ENCODE measurements at places on chromosomes 7 and 10.

DNA sequence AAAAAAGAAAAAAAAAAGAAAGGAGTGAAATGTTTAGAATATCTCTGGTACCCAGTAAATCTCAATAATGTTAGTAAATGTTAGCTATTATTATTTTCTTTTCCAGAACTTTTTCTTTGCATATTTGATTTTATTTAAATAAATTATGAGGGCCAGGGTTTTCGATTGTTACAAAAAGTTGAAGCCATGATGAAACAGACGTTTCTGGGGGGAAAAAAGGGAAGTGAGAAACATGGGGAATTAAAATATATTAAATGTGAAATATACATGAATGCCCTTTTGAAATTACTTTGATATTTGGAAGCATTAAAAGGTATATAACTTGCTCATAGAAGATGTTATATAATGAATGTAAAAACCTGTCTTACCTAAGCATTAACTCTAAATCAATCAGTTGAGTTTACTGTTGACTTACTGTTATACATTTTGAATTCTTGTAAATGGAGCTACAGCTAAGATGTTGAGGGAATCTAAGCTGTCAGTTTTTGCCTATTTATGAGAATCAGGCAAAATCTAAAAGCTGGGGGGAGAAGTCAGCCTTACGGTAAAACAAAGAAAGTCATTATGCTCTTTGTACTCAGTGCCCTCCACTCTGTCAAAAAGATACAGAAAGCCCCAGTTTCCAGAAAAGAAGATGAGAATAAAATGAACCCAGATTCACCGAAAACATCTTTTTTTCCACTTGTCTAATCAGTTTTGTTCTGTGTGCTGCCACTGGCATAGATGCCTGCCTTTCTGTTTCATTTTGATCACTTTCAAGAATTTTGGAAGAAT lies 30.0 kb upstream of the KDM7A start:
- no peak for DNase-seq

- no peak for DNase-seq
Observed at GRCh38 chr10:103791291-103791690, 64.1 kb downstream of the SH3PXD2A start.

DNA sequence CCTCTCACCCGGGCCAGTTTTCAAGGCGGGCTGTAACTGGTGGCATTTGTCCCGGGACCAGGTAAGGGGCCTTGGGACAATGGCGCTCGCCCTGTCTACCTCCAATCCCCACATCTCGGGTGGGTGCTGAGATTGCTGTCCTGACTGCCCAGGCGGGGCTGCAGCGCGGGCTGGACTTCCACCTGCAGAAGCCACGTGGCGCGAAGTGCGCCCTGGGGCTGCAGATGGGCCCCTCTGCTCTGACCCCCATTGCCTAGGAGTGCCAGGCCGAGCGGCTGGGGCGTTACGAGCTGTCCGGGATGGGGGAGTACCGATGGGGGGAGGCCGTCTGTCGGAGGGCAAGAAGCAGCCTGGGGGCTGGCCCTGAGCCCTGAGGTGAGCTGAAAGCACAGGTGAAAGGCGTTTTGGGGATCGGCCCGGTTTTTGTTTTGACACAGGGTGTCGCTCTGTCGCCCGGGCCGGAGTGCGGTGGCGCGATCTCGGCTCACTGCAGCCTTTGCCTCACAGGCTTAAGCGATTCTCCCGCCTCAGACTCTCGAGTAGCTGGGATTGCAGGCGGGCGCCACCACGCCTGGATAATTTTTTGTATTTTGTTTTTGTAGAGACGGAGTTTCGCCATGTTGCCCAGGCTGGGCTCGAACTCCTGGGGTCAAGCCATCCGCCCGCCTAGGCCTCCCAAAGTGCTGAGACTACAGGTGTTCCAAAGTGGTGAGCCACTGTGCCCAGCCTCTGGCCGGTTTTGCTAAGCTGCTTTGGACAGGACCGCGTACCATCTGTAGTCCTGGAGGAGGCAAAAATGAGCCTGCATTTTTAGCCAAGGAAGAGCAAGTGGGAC lies at the start of gene SFXN2:
SFXN2 (plus strand) TSS at position 16 of the 835 bp plus-strand sequence. CDS start 12,001 bp downstream, outside the sequence.
- DNase-seq, result peak; percentile 58

- DNase-seq, result no peak
Observed at GRCh38 chr7:95549818-95550529, 46.3 kb downstream of the PDK4 start.

GRCh38 chr7:122829962-122830361 lies 56.3 kb downstream of the CADPS2 start:
- no peak for DNase-seq

Data from stimulated activated CD4-positive, alpha-beta T cell treated with anti-CD3 and anti-CD28 coated beads, Interleukin-2, amount 100 ng/mL, for 24 hours (primary cell).